ENCODE measurements at places on chromosomes 5 and 9.

GRCh38 chr5:136729901-136730355 is 364.6 kb upstream of the TRPC7 start:
- no peak for DNase-seq

DNA sequence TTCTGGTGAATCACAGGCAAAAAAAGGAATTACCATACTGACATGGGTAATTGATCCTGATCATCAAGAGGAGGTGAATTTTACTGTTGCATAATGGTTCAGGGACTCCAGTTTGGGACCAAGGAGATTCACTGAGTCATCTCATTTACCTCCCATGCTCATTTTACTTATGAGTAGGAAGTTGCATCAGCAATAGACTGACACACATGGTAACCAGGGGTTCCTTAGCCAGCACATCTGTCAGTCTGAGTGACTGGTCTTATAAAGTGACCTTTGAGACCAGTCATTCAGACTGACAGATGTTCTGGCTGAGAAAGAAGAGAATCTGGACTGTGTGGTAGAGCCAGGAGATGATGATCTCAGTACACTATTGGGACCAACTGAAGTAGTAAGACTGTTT is 384.6 kb upstream of the CD180 start:
- DNase-seq = peak; percentile 20

DNA sequence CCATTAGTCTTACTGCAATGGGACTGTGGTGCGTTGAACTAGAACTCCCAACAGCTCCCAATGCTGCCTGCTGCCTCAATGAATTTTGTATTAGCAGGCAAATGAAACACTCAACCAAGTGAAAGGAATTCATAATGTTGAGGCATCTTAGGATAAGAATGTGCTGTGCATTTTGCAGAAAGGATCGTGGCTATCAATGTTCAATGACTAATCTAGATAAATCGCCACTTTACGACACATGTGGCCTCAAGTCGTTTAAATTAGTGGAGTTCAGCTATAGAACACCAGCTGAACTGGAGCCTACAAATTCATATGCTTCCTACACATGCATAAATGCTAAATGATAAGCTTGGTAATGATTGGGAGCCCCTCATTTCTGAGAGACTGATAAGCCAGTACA is 318.4 kb downstream of the PSAT1 start:
- no peak for DNase-seq

DNA sequence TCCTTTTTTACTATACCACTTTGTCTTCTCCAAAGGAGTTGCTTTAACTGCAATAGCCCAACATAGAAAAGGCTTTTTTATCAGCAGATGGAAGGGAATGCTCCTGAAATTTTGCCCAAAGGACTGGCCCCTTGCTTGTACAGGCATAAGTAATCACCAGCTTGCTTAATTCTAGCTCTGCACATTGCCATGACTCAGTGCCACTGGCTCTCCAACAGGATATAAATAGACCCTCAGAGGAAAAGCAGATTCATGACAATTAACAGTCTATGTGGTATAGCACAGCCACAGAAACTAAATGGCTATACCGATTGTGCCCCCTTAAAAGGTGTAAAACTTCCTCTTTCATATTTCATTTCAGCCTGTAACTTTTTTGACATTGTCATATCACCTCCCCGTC is 227.0 kb downstream of the ZNF608 start:
- no peak for DNase-seq

- DNase-seq = peak; percentile 28
Observed at GRCh38 chr5:115501464-115502210, 42.9 kb downstream of the FEM1C start.

All from forelimb muscle (tissue), 1 donor.